ENCODE measurements at places on chromosomes 5 and 9. TPM values are rescaled to one million over a fixed set of nuclear protein-coding genes. Genes with fewer than 3 reads are reported as not detected.

CDC42SE2 gene
- total RNA-seq = 183 TPM

SAP30L gene
- total RNA-seq = 37.0 TPM

RANBP3L gene
- not detected for total RNA-seq

FAXDC2 gene
- 1.4 TPM for total RNA-seq

DBH gene
- not detected for total RNA-seq

PCDHGC4 gene
- 0.45 TPM for total RNA-seq

CDKN2A gene
- 7.7 TPM for total RNA-seq

ZNF622 gene
- total RNA-seq = 42.9 TPM

TMEM161B gene
- total RNA-seq = 33.9 TPM

SLC36A3 gene
- not detected for total RNA-seq

LPAR1 gene
- total RNA-seq = 0.50 TPM

Measured in natural killer cell (primary cell).